ENCODE measurements at places on chromosomes 2 and 18.

- DNase-seq = no peak
Measured at GRCh38 chr18:27787547-27787946, 389.4 kb downstream of the CDH2 start.

GRCh38 chr18:58992301-58993231 lies 127.9 kb downstream of the ZNF532 start:
- DNase-seq = peak; percentile 18

DNA sequence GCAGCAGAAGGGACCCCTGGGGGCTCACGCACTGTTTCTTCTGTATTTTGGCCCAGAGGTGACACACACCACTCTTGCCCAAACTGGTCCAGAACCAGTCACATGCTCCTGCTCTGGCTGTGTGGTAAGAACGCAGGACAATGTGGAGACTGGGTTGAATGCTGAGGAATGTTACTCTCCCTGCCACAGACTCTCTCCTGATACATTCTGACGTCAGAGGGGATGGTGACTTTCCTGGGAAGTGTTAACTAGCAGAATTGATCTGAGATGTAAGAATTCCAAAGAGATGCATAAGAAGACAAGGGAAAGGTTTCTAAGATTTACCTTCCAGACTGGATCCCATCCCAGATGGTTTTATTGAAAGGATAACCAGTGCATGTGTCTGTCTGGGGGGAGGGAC lies 100.8 kb downstream of the ASB1 start:
- DNase-seq = peak; percentile 88

DNA sequence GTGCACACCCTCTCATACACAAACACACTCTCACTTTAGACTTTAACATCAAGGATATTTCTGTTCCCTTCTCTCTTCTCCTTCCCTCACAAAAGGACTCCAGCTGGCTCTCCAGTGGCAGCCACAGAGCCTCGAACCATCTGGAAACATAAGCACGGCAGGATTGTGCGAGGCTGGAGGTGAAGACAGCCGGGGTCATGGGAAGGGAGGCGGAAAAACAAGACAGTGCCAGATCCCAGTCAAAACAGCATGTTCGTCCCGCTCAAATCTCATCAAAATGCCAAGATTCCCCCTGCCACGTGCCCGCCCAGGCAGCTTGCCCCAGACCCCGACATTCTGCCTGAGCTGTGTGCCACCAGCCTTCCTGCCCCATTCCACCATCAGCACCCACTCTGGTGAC lies 180.3 kb downstream of the ZBTB7C start:
- no peak for DNase-seq

GRCh38 chr18:34929336-34929780 lies 111.9 kb upstream of the MAPRE2 start:
- DNase-seq = peak; percentile 72

DNA sequence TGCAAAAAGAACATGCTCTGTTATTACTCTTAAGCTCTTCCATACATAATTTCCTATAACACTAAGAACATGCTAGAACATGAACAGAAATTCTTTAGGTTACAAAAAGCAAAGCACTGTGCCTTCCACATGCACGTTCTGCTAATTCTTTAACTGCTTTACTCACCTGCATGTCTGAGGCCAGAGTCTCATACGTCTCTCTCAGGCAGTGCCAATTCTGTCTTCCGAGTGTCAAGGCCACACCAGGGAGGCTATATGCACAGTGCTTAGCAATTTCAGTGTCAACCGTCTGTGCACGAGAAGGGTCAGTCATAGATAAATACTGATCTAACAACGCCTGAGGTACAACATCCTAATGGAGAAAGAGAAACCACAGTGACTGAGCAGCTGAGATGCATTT lies 55.1 kb downstream of the PPP4R1 start:
- DNase-seq = no peak

DNA sequence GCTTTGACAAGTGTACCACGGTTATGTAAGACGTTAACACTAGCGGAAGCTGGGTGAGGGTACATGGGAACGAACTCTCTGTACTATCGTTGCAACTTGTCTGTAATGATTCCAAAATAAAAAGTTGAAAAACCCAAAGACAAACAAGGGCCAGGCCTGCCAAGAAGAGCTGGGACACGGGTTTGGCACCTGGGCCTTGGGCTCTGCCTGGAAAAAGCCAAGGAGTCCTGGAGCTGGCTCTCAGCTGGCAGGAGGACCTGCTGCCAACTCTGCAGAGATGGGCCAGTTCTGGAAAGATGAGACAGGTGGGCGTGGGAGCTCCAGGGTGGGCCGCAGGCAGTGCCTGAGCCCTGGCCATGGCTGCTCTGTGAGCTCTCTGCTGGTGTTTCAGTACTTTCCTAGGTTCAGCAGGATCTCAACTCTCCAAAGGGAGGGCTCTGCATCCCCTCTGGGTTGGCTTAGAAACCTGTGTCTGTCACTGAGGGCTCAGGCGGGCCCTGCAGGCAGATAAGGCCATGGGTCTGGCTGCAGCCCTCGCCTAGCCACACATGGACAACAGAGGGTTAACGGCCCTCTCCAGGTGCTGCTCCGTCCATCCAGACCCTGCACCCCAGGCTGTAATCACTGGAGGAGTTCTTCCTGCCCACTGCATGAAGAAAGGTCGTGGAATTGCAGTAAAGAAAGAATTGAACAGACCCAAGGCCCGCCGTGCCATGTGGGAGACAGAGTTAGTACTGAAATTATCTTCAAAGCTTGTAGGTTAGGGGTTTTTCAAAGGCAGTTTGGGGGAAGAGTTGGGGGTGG lies 89.9 kb downstream of the RHOB start:
- DNase-seq = no peak

GRCh38 chr2:159064446-159065301 lies 96.2 kb downstream of the TANC1 start:
- peak; percentile 53 for DNase-seq

GRCh38 chr2:4539121-4539520 lies 835.7 kb downstream of the DCDC2C start:
- DNase-seq = no peak

DNA sequence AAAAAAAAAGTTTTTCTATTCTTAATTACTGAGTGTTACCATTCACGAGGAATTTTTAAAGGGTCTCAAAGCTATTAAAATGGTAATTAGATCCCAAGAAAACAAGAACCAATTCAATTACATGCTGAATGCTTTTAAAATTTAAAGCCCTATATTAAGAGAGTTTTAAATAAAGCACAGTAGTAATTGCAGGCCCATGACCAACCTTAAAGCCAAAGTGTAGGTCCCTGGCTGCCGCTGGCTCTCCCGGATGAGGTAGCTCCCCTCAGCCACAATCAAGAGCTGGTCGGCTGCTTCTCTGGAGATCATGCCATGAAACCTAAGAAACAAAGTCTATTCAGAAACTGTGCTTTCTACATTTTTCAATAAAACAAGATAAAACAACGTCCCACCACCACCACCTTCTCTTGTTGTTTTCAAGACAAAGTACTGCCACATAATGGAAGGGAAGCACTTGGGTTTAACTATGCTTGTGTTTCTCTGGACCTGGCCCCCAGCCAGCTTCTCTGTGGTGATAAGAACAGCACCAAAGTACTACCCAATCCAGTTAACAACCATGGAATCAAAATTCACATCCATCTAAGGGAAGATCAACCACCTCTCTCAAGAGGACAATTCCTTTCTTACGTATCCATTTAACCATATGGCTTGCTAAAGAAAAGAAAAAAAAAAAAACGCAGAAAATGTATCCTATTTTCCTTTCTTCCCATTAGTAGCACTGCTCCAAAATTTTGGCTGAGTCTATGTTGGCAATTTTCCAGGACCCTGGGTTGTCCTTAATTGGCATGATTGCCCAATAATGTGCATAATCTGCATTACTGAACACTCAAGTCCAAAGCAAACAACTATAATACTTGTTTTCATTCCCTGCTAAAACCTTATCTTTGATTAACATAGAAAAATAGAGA lies 90.1 kb downstream of the CHN1 start:
- peak; percentile 70 for DNase-seq

DNA sequence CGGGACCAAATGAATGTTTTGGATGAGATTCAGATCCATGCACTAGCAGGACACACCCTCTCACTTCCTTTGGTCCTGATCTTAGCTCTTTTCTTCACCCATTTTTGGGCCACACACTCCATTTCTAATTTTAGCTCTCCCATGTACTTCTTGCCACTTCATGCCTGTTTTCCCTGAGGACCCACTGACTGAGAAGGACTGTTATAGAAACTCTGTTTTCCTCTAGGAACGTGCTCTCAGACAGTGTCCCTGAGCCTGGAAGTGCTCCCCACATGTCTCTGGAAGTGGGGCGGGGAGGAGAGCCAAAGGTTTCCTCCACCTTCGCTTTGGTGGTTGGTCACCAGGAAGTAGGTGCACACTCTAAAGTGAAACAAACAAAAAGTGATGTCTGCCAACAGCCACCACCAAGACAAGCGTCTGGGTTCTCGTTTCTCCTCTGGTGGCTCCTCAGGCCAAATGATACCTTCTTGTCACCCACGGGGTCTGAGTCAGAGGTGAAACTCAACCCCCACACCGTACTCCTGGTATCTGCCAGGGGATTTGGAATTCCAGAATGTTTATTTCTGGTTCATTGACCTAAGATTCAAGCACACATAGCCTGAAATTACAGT lies 74.7 kb downstream of the MERTK start:
- peak; percentile 9 for DNase-seq

DNA sequence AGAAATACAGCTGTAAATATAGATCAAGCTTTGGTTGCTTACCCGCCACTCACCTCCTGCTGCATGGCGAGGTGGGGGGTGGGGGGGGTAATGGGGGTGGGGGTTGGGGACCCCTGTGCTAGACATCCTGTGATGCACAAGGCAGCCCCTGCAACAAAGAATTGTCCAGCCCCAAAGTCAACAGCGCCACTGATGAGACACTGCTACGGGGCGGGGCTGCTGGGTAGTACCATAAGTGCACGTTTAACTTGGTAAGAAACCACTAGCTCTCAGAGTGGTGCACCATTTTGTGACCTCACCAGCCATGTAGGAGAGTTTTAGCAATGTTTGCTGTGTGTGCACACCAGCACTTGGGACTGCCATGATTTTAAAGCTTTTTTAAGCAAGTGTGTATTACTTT lies 40.3 kb downstream of the SNORC start:
- DNase-seq = no peak

DNA sequence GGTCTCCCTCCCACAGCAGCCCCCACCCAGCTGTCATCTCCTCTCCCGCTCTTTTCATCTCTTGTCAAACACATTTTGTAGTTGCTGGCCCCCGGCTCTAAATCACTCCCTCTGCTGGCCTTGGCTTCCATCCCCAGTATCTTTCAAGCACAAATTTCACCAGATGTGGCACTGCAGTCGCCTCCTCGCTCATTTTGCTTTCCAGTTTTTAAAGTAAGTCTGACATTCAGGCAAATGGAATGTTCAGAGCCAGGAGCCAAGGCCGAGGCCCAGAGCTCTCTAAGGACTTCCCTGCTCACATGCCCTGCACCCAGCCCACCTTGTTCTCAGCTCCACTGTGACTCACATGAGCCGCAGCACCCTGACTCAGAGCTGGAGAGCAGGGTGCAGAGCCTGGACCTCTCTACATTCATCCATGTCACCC lies 158.4 kb downstream of the GALNT14 start:
- peak; percentile 84 for DNase-seq

DNA sequence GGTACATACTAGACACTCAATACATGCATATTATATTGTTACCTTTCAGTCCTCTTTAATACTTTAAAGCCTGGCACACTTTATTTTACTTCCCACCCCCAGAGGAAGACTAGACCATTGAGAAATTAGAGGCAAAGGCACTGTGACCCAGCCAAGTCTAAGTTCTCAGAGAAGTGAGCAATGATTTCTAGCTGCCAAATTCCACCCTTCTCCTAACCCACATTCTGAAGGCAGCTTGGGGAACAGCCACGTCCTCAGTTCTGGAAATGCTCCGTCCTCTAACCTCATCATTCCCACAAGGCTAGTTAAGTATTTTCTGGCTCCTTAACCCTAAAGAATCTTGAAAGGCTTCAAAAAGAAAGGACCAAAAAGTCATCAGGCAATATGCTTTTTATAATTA lies 86.6 kb downstream of the COL5A2 start:
- DNase-seq = peak; percentile 89

- no peak for DNase-seq
Measured at GRCh38 chr18:50143886-50144285, 51.1 kb downstream of the MYO5B start.

- no peak for DNase-seq
Measured at GRCh38 chr18:69455125-69455524, 54.4 kb downstream of the DOK6 start.

DNA sequence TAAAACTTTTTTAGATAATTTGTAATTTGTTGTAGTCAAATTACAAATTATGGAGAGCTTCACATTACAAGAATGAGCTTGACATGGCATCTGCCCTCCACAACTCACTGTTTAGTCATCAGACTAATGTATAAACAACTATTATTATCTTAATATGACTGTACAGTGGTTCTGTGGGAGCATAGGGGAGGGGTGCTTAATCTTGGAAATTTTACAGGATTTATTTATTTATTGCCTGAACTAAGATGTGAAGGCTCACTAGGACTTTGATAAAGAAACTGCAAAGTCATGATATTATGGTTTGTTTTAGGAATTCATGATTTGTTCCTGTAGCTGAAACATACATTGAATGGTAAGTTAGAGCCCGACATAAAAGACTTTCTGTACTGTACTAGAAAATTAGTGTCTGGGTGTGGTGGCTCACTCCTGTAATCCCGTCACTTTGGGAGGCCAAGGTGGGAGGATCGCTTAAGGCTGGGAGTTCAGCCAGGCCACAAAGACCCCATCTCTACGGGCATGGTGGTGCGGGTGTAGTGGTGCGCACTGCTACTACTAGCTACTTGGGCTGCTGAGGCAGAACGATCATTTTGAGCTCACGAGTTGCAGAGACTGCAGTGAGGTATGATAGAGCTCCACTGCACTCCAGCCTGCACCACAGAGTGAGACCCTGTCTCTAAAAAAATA lies 2.1 kb downstream of the MARCHF7 start:
- DNase-seq = no peak

GRCh38 chr2:238785528-238785860 lies 62.4 kb upstream of the TWIST2 start:
- DNase-seq = no peak

DNA sequence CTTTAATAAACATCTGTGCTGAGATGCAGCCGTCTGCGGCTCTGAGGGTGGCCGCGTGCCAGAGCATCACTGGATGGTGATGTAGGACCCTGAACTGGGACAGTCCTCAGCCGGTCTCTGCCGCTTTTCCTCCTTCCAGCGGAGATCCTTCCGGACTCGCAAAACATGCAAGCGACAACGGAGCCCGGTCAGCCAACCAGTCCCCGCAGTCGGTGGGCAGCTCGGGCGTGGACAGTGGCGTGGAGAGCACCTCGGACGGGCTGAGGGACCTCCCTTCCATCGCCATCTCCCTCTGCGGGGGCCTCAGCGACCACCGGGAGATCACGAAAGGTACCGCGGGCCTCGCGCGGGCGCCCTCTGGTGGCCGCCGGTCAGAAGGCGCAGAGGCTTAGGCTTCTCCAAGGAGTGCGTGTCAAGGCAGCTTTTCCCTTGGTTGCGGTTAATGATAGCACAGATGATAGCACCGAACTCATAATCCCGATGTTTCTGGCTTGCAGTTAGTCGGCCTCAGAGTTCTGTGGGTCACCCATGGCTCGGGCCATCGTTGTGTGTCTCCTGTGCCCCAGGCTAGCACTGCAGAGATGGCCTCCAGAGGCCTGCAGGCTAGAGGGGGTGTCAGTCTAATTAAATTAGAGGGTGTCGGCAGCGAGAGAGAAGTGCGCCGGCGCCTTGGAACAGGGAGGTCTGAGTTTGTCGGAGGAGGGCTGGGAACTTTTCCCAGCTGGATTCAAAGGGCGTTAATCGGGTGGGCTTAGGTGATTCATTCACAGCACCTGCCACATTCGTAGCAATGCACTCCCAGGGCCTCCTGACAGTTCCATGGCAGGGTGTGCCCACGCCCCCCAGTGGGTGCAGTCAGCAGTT lies 38.5 kb downstream of the LPIN1 start:
- peak; percentile 75 for DNase-seq
